AG04450 (cell line): ENCODE measurements at places on chromosomes 7 and 10. TPM values are rescaled to one million over a fixed set of nuclear protein-coding genes. Genes with fewer than 3 reads are reported as not detected.

GRCh38 chr7:133310232-133310862, 57.5 kb downstream of the EXOC4 start:
- DNase-seq, result no peak

DNA sequence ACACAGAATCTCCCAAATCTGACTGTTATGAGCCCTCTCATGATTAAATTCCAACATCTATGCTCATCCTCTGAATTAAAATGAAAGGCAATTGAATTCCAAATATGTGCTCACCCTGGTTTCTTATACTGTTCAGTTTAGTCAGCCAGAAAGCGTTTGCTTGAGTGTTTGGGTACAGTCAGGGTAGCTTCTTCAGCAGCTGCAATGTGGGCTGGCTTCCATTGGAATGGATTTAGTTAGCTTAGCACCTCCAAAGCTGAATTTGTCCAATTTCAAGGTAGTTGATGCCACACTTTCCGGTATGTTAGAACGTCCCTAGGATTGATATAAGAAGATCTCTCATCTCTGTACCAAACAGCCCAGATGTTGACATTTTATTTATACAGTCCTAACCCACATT, 9.3 kb downstream of the KLHL7 start:
- DNase-seq, result no peak

DNA sequence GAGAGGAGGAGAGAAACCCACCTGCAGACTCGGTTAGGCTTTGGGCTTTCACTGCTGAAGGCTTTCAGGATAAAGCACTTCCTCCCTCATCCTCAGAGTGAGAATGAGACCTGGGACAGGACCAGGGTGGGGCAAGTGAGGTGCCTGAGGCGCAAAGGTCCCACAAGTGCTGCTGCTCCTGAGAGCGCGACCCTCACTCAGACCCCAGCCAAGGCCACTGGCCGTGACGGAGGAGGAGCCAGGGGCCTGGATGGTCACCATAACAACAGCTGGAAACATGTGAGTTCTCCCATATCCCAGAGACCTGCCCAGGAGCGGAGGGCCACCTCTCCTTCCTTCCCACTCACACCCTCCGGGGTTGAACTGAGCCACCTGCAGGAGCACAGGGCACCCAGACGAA, 46.9 kb upstream of the MKRN1 start:
- DNase-seq, result no peak

GRID1 gene
- polyA plus RNA-seq, result not detected in 2 replicates

DNA sequence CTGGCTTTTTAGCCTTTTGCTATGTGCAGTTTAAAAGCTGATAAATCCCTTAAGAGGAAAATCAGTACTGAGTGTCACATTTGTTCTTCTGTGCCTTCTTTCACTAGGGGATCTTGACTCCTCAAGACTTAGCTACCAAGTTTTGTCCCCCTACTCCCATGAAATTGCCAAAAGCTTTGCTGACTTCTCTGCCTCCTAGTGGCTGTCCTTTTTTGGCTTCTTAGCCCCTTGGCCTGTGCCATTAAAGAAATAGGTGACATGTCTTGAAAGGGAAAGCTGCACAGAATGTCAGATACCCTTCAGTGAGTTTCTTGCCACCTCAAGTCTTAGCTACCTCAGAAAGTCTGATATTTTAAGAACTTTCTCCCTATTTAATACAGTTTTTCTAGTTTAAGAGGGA, 10.5 kb downstream of the MKLN1 start:
- no peak for DNase-seq

DNA sequence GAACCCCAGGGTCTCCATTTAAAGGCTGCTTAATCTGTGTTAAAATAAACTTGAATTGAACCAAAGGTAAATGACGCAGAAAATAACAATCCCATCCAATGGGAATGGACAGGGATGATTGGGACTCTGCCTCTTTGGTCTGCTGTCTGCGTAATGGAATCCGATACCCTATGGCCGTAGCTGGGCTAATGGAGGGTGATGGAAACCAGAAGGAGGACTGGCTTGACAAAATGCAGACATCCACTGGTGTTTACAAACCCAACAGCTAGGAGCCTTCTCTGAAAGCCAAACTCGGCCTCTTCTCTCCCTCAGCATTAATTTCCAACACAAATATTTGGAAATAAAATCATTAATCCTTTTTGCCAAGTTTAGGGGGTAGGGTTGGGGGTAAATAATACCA, 162.2 kb upstream of the CHST15 start:
- no peak for DNase-seq
